ENCODE measurements at places on chromosomes 2 and 18. TPM values are rescaled to one million over a fixed set of nuclear protein-coding genes. Genes with fewer than 3 reads are reported as not detected.

The ANKRD30BL gene
- polyA plus RNA-seq, result 0.40 TPM

The TRABD2A gene
- 8.8 TPM for polyA plus RNA-seq

The REG3G gene
- not detected for polyA plus RNA-seq

DNA sequence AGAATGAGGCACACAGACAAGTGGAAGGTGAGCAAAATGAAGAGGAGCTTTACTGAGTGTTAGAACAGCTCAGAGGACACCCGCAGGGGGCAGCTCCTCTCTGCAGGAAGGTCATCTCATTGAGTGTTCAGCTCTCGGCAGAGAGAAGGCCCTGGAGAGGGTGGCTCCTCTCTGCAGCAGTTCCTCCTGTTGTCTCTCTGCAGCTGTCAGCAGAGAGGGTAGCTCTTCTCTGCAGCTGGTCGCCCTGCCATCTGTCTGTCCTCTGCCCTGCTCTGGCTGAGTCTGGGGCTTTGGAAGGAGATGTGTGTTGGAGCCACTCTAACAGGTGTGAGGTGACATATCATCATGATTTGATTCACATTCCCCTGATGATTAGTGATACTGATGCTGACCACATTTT is 6.8 kb upstream of the SNTG2 start:
- H3K4me3 ChIP-seq, result no peak overlapping the region
- H3K4me1 ChIP-seq, result peaks cover 15% of the 10 kb centered on the region
- peaks cover 6% of the 10 kb centered on the region for H3K36me3 ChIP-seq
- peaks cover 30% of the 10 kb centered on the region for H3K27me3 ChIP-seq

GRCh38 chr2:128474962-128475361 is 156.3 kb upstream of the HS6ST1 start:
- peaks cover 17% of the 10 kb centered on the region for H3K27me3 ChIP-seq
- H3K4me3 ChIP-seq, result no peak overlapping the region
- DNase-seq, result no peak
- H3K27ac ChIP-seq, result peak overlapping the region; percentile 74
- peaks cover 10% of the 10 kb centered on the region for H3K4me1 ChIP-seq

DNA sequence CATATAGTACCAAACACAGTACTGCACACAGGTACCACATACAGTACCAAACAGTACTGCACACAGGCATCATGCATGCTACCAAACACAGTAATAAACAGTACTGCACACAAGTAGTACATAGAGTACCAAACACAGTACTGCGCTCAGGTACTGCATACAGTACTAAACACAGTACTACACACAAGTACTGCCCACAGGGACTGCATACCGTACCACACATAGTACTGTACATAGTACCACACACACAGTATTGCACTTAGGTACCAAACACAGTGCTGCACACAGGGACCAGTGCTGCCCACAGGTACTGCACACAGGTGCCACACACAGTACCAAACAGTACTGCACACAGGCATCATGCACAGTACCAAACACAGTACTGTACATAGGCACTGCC is 74.9 kb downstream of the ZNF236 start:
- no peak for DNase-seq
- H3K4me3 ChIP-seq, result no peak overlapping the region

GRCh38 chr2:183081911-183082310 is 3.4 kb downstream of the DUSP19 start:
- H3K36me3 ChIP-seq, result no peaks in the 10 kb centered on the region
- H3K27me3 ChIP-seq, result peaks cover 6% of the 10 kb centered on the region
- no peak overlapping the region for H3K27ac ChIP-seq
- H3K4me3 ChIP-seq, result no peak overlapping the region
- peaks cover 11% of the 10 kb centered on the region for H3K4me1 ChIP-seq

DNA sequence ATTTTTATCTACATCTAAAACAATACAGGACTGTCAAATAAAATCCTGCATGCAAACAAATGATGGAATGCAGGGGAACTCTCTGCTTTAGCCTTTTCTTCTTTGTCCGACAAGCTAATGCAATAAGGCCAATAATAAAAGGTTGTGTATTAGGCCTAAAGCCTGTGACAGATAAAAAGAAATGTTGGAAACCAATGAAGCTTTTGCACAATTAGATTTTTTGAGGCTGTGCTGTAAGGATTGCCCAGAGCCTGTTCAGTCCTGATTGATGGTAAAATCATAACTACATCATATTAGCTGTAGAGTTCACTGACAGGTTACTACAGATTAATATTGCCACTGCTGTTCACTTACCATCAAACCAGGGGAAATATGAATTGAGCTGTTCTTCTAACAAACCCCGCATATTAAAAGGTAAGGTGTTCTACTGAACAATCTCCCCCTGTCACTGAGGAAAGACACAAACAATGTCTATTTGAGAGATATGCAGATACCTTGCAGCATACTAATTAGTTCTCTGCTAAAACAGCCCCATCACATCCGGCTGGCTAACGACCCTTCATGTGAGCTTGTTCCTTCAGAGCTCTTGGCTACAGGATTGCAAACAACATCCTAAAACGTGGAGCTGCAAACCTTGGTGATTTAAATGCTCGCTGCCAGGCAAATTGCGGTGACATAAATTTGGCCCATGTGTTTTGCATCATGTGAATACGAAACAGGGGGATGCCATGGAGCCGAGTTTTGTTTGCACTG is 305.4 kb downstream of the MTX2 start:
- H3K27ac ChIP-seq, result no peak overlapping the region
- no peaks in the 10 kb centered on the region for H3K4me1 ChIP-seq
- H3K27me3 ChIP-seq, result peaks cover 25% of the 10 kb centered on the region
- DNase-seq, result no peak
- no peaks in the 10 kb centered on the region for H3K36me3 ChIP-seq

GRCh38 chr2:9592699-9593098 is 37.1 kb upstream of the ADAM17 start:
- peaks cover 19% of the 10 kb centered on the region for H3K4me1 ChIP-seq
- H3K4me3 ChIP-seq, result no peak overlapping the region

DNA sequence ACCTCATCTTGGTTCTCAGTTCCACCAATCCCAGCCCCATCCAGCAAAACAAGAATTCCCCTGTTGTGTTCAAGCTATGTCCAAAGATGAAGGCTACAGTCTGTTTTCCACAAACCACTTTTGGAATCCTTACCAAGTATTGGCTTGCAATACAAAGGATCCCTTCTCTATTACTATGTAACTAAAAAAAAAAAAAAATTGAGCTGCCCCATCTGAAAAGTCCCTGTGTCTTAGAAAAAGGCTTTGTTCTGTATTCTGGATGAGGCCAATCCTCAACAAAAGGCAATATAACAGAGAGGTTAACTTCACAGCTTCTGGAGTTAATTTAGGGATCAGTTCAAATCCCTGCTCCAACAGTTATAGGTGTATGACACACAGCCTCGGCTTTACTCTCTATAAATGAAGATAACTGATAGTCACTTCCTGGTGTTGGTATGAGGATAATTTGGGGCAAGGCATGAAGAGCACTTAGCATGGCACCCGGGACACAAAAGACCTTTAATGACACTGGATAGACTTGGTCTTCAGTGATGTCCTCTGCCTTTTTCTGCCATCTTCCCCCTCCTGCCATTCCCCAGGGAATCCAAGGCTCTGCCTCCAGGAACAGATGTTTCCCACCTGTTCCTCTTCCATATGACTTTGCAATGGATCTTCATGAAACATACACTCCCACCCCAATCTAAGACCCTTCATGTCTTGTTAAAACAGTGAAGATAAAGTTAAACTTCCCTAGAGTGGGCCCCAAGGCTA is 61.2 kb upstream of the ATL2 start:
- peaks cover 44% of the 10 kb centered on the region for H3K27me3 ChIP-seq
- no peak overlapping the region for H3K4me3 ChIP-seq
- no peak overlapping the region for H3K27ac ChIP-seq
- H3K4me1 ChIP-seq, result no peaks in the 10 kb centered on the region
- DNase-seq, result no peak
- H3K36me3 ChIP-seq, result peaks cover 12% of the 10 kb centered on the region

- no peaks in the 10 kb centered on the region for H3K4me1 ChIP-seq
- H3K27me3 ChIP-seq, result no peaks in the 10 kb centered on the region
- DNase-seq, result no peak
- H3K27ac ChIP-seq, result no peak within 1 kb of the TSS
- no peak within 1 kb of the TSS for H3K4me3 ChIP-seq
Observed at GRCh38 chr2:170177950-170178781, at the start of gene MYO3B. Gene MYO3B, plus strand, starts transcription at chr2:170178147. Its CDS starts 141 bp downstream, at chr2:170178288.

DNA sequence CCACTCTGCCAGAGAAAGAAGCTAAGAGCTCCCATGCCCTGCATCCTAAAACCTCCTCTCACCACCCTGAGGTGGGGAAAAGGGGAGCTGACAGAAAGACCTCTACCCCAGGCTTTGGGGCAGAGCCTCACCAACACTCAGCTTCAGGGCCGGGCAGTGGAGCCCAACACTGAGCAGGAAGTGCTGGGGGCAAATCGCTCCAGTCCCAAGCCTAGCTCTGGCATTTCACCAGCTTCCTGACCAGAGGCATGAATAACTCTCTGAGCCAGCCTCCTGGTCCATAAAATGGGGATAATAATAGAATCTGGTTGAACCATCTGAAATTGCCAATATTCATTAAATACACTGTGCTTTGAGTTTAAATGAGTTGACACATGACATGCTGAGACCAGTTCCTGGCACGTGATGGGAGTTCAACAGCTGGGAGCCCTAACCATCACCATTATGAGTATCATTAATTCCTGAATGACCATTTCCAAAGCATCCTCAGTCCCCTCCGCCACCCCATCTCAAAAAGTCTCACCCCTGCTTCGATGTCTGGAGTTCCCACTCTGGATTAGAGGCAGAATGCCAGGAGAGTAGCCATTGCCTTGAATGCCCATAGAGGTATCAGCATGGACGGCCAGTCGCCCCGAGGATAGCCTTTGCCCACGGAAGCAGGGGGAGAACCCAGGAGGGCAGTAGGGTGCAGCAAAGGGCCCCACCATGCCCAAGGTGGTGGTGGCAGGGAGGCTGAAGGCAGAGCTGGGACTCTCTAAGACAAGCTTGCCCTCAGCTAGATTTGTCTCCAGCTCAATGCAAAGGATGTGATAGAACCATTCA is 153.4 kb downstream of the TNS1 start:
- no peak overlapping the region for H3K27ac ChIP-seq
- DNase-seq, result no peak
- H3K4me3 ChIP-seq, result no peak overlapping the region
- H3K4me1 ChIP-seq, result peaks cover 4% of the 10 kb centered on the region
- no peaks in the 10 kb centered on the region for H3K27me3 ChIP-seq
- no peaks in the 10 kb centered on the region for H3K36me3 ChIP-seq

GRCh38 chr2:6827566-6828298 is 38.0 kb downstream of the CMPK2 start:
- H3K27me3 ChIP-seq, result no peaks in the 10 kb centered on the region
- peaks cover 6% of the 10 kb centered on the region for H3K4me1 ChIP-seq
- no peak for DNase-seq
- H3K36me3 ChIP-seq, result peaks cover 21% of the 10 kb centered on the region
- H3K4me3 ChIP-seq, result no peak overlapping the region

DNA sequence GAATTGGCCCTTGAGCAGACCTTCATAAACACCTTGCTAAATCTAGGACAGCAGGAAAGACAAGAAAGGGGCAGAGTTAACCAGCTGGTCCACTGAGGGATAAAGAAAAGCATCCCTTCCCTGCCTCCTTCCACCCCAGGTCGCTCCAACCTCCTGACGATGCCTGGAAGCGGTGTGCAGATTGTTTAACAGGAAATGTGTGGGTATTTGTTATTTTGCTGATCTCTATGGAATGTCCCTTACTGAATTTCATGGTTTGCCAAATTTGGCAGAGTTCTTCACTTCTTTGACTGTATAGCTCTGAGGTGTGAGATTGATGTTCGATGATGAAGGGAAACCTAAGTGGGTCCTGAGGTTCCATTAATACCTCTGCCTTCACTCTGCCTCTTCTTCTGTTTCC is 72.9 kb downstream of the MAP3K20 start:
- H3K36me3 ChIP-seq, result peaks cover 4% of the 10 kb centered on the region
- no peaks in the 10 kb centered on the region for H3K27me3 ChIP-seq
- H3K4me3 ChIP-seq, result no peak overlapping the region
- H3K27ac ChIP-seq, result peak overlapping the region; percentile 58
- H3K4me1 ChIP-seq, result peaks cover 8% of the 10 kb centered on the region

- DNase-seq, result no peak
- H3K27me3 ChIP-seq, result no peaks in the 10 kb centered on the region
- H3K36me3 ChIP-seq, result no peaks in the 10 kb centered on the region
- no peak overlapping the region for H3K27ac ChIP-seq
- no peak overlapping the region for H3K4me3 ChIP-seq
Observed at GRCh38 chr2:177881008-177881747, 191.4 kb downstream of the PDE11A start.

Data from naive B cell (primary cell).